Calu3 (cell line): ENCODE measurements at places on chromosomes 2 and 18. TPM values are rescaled to one million over a fixed set of nuclear protein-coding genes. Genes with fewer than 3 reads are reported as not detected.

GAL3ST2 gene
- 0.27 TPM in 1 of 2 replicates, not detected in the other for total RNA-seq

DNA sequence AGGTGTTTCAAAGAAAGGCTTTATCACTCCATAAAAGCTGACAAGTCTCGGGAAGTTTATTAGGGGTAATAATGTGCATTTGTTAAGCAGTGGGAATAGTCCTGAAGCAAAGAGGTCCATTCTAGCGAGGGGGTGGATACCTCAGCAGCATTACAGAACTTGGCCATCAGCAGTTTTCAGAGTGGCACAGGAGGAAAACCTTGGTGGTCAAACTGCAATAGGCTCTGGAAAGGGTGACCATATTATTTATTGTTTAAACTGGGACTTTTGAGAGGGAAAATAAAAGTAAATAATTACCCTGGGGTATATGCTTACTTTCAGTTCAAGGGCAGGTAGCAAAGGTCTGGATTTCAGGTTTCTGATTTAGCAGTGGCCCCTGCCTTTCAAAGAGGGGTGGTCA is 115.5 kb upstream of the KLHL14 start:
- no peak overlapping the region for H3K27ac ChIP-seq
- no peak overlapping the region for H3K4me3 ChIP-seq

GRCh38 chr2:177538323-177538722 is 145.8 kb downstream of the AGPS start:
- no peak overlapping the region for H3K27ac ChIP-seq
- H3K4me1 ChIP-seq = no peaks in the 10 kb centered on the region
- no peaks in the 10 kb centered on the region for H3K27me3 ChIP-seq
- H3K36me3 ChIP-seq = no peaks in the 10 kb centered on the region

GRCh38 chr2:48423376-48423775 is 106.6 kb upstream of the STON1 start:
- no peaks in the 10 kb centered on the region for H3K27me3 ChIP-seq
- no peak overlapping the region for H3K27ac ChIP-seq
- H3K4me1 ChIP-seq = no peaks in the 10 kb centered on the region
- no peaks in the 10 kb centered on the region for H3K36me3 ChIP-seq

GRCh38 chr18:60568220-60568619 is 195.6 kb upstream of the MC4R start:
- no peaks in the 10 kb centered on the region for H3K36me3 ChIP-seq
- no peaks in the 10 kb centered on the region for H3K4me1 ChIP-seq
- H3K4me3 ChIP-seq = no peak overlapping the region
- DNase-seq = no peak
- no peak overlapping the region for H3K27ac ChIP-seq

GRCh38 chr2:4745056-4745991 is 946.9 kb upstream of the SOX11 start:
- no peak overlapping the region for H3K27ac ChIP-seq
- no peak overlapping the region for H3K4me3 ChIP-seq
- H3K36me3 ChIP-seq = no peaks in the 10 kb centered on the region

DNA sequence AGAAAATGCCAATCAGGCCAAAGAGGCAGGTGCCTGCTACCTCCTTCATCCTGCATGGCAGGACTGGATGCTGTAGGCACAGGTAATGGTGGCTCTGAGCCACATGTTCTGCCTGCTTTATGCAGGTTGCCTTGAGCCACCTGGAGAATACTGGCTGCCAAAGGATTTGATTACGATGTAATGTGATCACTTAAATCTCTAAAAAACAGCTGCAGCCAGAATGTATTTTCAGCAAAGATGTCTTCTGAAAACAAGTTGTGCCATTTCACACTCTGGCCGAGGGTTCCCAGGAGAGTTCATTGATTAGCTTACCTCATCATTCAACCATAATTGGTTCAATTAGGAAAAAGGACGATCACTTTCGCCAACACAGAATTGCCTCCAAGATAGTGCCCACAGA is 17.9 kb upstream of the MSGN1 start:
- H3K4me3 ChIP-seq = no peak overlapping the region
- H3K27ac ChIP-seq = no peak overlapping the region
- no peak for DNase-seq
- no peaks in the 10 kb centered on the region for H3K4me1 ChIP-seq

UGT1A8 gene
- not detected in 2 replicates for total RNA-seq

ANO7 gene
- total RNA-seq = 7.7 and 8.0 TPM in 2 replicates

STAT4 gene
- total RNA-seq = 0.85 and 1.3 TPM in 2 replicates

GRCh38 chr2:101690547-101691152 is 6.9 kb upstream of the MAP4K4 start:
- no peaks in the 10 kb centered on the region for H3K27me3 ChIP-seq
- no peak overlapping the region for H3K27ac ChIP-seq
- peaks cover 28% of the 10 kb centered on the region for H3K4me1 ChIP-seq
- no peak for DNase-seq
- H3K4me3 ChIP-seq = no peak overlapping the region
- H3K36me3 ChIP-seq = no peaks in the 10 kb centered on the region

- no peak overlapping the region for H3K27ac ChIP-seq
- DNase-seq = no peak
- H3K4me1 ChIP-seq = peaks cover 16% of the 10 kb centered on the region
- no peaks in the 10 kb centered on the region for H3K36me3 ChIP-seq
- H3K4me3 ChIP-seq = no peak overlapping the region
Measured at GRCh38 chr2:227383686-227384085, 4.1 kb downstream of the SCYGR1 start.
